ENCODE measurements at places on chromosomes 5 and 9.

GRCh38 chr5:90843443-90843842 is 284.8 kb downstream of the ADGRV1 start:
- DNase-seq: no peak

GRCh38 chr5:124252191-124252638 is 494.2 kb downstream of the ZNF608 start:
- DNase-seq: no peak

DNA sequence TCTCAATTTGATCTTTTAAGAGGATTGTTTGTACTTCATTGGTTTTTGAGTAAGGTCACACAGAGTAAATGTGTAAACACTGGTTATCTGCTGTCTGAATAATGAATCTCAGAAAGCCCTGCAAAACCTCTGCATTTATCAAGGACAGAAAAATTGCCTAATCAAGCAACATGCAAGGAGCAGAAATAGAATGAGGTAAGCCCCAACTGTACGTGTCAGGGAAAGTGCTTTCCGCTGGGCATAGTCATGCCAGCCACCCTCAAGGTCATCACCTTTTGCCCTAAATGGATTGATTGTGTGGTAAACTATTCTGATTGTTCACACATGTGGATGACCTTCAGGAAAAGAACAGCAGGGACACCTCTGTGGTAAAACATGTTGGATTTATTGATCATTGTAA is 376.9 kb upstream of the KCNN2 start:
- no peak for DNase-seq

DNA sequence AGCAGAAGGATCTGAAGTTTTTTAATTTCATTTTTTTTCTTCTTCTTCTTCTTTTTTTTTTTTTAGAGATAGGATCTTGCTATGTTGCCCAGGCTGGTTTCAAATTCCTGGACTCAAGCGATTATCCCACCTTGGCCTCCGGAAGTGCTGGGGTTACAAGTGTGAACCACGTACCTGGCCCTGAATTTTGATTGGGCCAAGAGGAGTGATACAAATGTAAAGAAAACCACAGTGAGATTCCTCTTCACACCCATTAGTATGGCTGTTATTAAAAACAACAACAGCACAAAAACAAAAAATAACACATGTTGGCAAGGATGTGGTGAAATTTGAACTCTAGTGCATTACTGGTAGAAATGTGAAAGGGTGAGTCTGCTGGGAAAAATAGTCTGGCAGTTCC is 79.1 kb downstream of the KLF4 start:
- no peak for DNase-seq

- no peak for DNase-seq
Measured at GRCh38 chr9:90038763-90039162, 434.0 kb downstream of the GADD45G start.

DNA sequence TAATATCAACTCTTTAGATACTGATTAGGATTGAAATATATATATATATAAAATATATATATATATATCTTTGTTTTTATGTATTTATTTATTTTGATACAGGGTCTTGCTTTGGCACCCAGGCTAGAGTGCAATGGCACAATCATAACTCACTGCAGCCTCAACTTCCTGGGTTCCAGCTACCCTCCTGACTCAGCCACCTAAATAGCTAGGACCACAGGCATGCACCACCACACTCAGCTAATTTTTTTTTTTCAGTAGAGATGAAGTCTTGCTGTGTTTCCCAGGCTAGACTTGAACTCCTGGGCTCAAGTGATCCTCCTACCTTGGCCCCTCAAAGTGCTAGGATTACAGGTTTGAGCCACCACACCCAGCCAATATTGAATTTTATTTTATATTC is 20.6 kb upstream of the CDH6 start:
- no peak for DNase-seq

DNA sequence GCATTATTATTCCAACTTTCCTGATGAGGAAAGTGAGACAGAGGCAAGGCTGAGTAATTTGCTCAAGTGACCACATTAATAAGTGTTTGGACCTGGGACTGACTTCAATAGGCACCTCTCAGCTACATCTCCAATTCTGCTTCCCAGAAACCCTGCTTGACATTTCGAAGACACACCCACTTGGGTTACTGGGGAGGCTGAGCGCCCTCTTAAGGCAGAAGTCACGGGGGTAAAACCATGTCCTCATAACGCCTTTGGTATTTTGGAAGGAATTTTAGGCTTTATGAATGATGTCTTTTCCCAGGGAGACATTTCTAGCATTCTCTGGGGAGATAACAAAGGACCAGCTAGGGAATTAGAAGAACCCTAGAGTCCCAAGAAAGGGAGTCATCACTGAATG is 53.3 kb downstream of the TRPC7 start:
- DNase-seq: no peak

- peak; percentile 47 for DNase-seq
Measured at GRCh38 chr5:122845229-122846050, at the start of gene SNX24. Gene SNX24, plus strand, starts transcription at chr5:122845613. Its CDS starts 21 bp downstream, at chr5:122845634.

GRCh38 chr5:15440434-15440833 is 59.5 kb upstream of the FBXL7 start:
- no peak for DNase-seq

DNA sequence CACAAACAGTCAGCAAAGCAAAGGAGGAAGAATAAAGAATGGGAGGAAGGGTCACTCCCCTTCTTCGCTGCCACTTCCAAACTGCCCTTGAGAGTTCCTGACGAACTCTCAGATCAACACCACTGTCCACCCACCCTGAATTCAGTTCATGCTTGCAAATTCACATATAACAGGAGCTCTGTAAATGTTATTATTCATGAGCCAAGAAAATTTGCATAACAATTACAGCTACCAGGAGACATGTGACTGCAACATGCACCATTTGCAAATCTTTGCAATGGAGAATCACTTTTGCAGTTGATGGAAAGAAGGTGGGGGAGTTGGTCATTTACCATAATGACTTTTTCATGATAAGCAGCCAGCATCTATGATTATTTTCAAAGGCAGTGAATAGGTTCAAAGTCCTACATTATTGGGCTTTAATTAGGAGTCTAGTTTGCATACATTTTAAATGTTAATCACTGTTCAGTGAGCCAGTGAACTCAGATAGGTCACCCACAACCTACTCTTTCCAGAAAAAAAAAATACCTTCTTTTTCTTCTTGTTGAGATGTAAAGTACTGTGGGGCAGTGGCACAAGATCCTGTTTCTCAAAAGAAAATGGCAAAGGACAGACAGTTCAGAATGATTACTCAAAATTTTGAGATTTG is 149.7 kb downstream of the CAAP1 start:
- DNase-seq: no peak

GRCh38 chr5:111453747-111454146 is 58.6 kb downstream of the STARD4 start:
- DNase-seq: no peak

DNA sequence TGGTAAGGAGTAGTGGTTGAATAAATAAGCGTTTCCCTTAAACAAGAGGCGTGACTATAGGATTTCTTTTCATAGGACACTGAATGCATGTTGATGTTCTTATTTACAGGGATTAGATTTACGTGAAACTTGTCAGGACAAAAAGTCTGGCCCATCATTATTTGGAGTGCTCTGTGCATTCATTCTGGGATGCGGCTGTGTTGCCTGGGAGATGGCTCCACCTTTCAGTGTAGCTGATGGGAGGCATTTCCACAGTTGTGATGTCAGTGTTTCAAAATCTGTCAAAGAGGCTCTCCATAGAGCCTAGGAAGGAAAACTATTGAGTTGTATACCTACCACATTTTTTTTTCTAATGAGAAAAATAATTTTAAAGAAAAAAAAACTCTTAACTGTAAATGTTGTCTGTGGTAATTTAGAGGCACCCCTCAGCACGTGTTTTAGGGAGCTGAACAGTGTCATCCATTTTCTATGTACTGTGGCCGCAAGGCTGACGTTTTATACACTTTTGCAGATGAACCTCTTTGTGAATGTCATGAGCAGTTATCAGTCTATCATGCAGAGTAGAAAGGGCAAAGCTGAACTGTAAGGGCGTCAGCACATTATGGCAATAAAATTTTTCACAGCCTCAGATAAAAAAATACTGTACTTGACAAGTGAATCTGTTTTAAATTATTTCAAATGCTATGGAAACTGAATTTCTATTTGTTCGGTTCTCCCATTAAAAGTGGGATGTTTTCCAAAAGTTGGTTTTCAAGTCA is 202.7 kb downstream of the PBX3 start:
- no peak for DNase-seq

DNA sequence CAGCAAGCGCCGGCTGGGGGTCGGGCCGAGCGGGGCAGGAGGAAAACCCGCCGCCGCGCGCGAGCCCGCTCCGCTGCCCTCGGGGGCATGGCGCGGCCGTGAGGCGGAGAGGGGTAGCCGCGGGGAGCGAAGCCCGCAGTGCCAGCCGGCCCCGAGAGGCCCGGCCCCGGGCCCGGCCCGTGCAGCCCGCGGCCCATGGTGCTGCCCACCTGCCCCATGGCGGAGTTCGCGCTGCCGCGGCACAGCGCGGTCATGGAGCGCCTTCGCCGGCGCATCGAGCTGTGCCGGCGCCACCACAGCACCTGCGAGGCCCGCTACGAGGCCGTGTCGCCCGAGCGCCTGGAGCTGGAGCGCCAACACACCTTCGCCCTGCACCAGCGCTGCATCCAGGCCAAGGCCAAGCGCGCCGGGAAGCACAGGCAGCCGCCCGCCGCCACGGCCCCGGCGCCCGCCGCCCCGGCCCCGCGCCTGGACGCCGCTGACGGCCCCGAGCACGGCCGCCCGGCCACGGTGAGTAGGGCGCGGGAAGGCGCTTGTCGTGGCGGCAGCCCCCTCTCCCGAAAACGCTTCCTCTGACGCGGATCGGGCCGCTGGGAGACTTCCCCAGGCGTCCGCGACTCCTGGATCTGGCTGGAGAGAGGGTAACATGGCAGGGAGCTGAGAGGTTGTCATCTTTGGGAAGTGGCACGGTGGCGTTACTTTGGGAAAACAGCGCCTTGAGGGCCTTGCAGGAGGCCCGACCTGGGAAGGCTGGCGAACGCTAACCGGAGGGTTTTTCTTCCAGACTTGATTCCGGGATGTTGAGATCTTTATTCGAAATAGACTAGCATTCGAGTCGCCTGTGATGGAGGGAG is 523 bp downstream of the MAML1 start:
- peak; percentile 7 for DNase-seq

GRCh38 chr5:42377496-42377895 is 45.7 kb upstream of the GHR start:
- DNase-seq: no peak

- DNase-seq: no peak
Measured at GRCh38 chr5:121108725-121109124, 644.6 kb downstream of the PRR16 start.

DNA sequence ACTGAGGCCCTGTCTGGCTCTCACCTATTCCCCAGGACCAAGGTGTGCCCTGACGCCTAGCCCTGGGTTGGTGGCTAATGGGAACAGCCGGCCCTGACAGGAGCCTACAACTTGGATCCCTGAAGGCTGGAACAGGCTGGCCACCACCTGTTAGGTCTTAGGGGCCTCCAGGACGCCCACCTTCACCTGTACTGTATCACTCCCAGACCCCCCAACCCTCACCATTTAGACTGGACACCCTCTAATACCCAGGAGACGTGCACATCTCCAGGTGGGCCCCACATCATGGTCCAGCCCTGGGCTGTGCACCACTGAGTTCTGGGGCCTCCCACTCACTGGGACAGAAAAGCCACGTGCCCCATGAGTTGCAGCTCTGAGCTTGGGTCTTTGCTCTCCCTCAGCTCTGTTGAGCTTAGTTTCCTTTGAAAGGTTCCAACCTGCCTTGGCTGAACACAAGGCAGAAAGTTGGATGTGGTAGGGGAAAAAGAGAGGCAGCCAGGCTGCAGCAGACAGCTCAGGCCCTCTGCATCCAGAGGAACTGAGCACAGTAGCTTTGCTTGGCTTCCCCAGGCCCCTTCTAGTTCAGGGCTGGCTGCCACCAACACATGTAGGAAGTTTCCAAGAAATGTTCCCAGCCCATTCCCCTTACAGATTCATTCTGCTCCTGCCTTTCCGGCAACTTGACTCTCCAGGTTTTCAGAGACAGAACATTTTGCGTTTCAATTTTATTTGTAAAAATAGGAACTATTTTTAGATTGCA is 116.8 kb upstream of the TBC1D2 start:
- DNase-seq: no peak

DNA sequence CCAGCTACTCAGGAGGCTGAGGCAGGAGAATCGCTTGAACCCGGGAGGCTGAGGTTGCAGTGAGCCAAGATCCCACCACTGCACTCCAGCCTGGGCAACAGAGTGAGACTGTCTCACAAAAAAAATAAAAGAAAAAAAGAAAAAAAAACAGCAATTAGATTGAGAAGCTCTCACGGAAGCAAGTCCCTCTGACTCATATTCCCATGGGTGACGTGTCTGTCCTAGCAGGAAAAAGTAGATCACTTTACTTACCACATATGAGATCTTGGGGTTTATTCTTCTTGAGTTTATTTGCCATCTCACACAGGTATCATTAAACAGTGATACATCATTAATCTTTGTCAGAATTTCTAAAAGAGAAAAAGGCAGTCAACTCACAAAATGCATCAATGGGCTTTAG is 62.6 kb downstream of the SUSD1 start:
- no peak for DNase-seq

- DNase-seq: no peak
Measured at GRCh38 chr5:150590979-150591695, 49.3 kb upstream of the SYNPO start.

- DNase-seq: no peak
Measured at GRCh38 chr5:120628156-120628555, 164.1 kb downstream of the PRR16 start.

GRCh38 chr9:88051138-88051537 is 76.8 kb upstream of the CDK20 start:
- no peak for DNase-seq

- DNase-seq: no peak
Measured at GRCh38 chr5:137372773-137373160, 126.4 kb downstream of the SPOCK1 start.

DNA sequence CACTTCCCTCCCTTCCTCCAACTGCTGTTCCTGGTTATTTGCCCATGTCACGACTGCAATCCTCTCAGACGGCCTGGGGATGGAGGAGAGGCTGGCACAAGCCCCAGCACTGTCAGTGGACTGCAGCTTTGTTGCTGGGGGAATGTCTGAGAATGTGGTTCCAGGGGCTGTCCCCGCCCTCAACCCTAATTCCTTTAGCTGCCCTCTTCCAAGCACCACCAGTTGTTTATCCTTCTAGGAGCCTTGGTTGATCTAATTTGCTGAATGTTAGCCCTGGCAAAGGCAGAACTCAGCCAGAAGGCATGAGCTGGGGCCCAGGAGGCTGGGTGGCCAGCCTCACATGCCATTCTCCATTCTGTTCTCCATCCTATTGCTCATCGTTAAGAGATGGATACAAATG is 51.6 kb downstream of the ADAM19 start:
- DNase-seq: no peak
